ENCODE measurements at places on chromosomes 12 and 14. TPM values are rescaled to one million over a fixed set of nuclear protein-coding genes. Genes with fewer than 3 reads are reported as not detected.

The TBX3 gene
- total RNA-seq: 8.2 TPM

The NELL2 gene
- 0.51 TPM for total RNA-seq

The CD163 gene
- total RNA-seq: 1,297 TPM

The RNASE13 gene
- not detected for total RNA-seq

The LIN7A gene
- 13.0 TPM for total RNA-seq

The SLC25A47 gene
- not detected for total RNA-seq

The AQP5 gene
- total RNA-seq: not detected

The TRHDE gene
- 17.7 TPM for total RNA-seq

The SIX1 gene
- 14.5 TPM for total RNA-seq

The OR6C70 gene
- not detected for total RNA-seq

The FBLN5 gene
- 158 TPM for total RNA-seq

The SIX4 gene
- total RNA-seq: 3.8 TPM

The TGM1 gene
- 0.85 TPM for total RNA-seq

The ARF6 gene
- total RNA-seq: 47.3 TPM

The DLK1 gene
- not detected for total RNA-seq

Data from subcutaneous adipose tissue (tissue), 4 donors.